Vagina (tissue), 2 donors: ENCODE measurements at places on chromosomes 13 and 19. TPM values are rescaled to one million over a fixed set of nuclear protein-coding genes. Genes with fewer than 3 reads are reported as not detected.

The NRTN gene
- total RNA-seq: 3.7 TPM

The ZNF90 gene
- 5.4 TPM for total RNA-seq

The RFPL4A gene
- total RNA-seq: not detected

The KCNC3 gene
- total RNA-seq: 0.98 TPM

The RXFP2 gene
- total RNA-seq: not detected

The KLK6 gene
- total RNA-seq: 10.3 TPM

The SOX1 gene
- total RNA-seq: not detected

The ZNF626 gene
- total RNA-seq: 9.8 TPM

The ATXN8OS gene
- total RNA-seq: not detected

The CLASRP gene
- total RNA-seq: 93.5 TPM

The SIGLEC9 gene
- 5.9 TPM for total RNA-seq

The SOHLH2 gene
- not detected for total RNA-seq

The RNF225 gene
- 0.98 TPM for total RNA-seq

The CRX gene
- total RNA-seq: not detected

The EMP3 gene
- total RNA-seq: 55.2 TPM

The GNG8 gene
- not detected for total RNA-seq

The ZNF491 gene
- 5.2 TPM for total RNA-seq

The ZNF699 gene
- 11.0 TPM for total RNA-seq

The BRSK1 gene
- 10.1 TPM for total RNA-seq

The GPC6 gene
- total RNA-seq: 13.8 TPM

The ZNF525 gene
- total RNA-seq: 6.4 TPM

The CYP2F1 gene
- not detected for total RNA-seq

The ADAMTSL5 gene
- 22.6 TPM for total RNA-seq

The ZNF320 gene
- 6.4 TPM for total RNA-seq

The TMPRSS9 gene
- not detected for total RNA-seq
